Mucosa of descending colon (tissue), 3 donors: ENCODE measurements at places on chromosomes 12 and 14.

DNA sequence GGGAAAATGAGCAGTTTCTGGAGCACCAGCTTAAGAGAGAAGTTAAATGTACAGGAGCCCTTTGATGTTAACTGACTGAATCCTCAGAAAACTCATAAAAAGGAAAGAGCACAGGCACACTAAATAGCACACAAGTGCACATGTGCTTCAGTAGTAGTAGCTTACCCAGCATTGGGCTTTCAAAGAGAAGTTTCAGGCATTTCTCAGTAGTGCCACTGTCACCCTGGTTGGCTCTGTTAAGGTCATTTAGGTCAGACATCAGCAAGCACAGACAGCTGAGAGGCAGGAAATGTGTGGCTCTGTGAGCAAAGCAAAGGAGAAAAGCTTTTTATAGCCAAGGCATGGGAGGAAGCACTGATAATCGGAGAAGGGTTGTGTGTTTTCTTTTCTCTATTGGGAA, 96.3 kb upstream of the HIF1A start:
- no peak for DNase-seq

DNA sequence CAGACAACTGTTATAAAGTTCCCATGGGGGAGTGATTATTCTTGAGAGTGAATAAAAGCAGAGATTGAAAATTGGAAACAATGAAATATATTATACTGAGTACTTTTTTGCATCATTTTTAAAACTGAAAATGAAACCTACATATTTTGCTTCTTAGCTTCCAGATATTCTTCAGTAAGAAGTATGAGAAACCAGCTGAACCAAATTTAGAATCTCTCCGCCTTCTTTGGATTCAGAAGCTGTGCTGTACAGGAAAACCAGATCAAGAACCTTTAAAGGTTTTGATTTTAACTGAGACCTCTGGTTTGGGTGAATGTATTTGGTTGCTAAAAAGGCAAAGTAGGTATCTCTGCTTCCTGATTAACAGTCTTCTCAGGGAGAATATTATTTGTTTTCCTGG, 109.4 kb downstream of the AKAP6 start:
- DNase-seq, result no peak

DNA sequence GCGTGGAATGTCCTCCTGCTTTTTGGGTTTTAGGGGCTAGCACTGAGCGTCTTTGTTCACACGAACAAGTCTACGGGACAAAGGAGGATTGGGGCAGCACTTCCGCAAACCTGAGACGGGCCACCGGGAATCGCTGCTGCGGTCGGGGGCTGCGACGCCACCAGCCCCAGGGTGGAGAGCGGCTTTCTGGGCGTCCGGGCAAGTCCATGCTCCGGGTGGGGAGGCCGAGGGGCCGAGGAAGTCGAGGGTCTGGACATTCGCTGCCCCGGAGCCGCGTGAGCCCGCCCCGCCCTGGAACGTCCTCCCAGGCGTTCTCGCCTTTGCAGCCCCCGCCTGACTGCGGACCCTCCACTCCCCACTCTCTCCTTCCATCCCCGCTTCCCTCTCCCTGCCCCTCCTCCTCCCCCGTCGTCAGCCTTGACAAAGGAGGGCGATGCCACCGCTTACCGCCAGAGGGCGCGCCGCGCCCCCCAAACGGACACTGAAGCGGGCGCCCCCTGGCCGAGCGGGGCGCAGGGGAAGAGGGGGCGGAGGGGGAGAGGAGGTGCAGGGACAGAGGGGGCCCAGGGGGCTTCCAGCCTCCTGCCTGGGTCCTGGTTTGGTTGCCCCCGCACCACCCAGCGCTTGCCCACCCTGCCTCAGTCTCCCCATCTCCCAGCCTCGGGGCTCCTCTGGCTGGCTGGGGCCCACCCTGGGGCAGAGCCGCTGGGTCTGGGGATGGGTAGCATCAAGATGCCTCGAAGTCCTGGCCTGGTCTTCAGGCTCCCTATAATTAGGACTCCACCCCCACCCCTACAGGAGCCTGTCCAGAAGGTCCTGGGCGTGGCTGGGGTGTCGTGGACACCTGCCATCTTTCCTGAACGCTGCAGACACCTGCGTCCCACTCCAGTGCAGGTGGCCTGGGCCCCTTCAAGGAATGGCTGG, 39.1 kb upstream of the INF2 start:
- peak; percentile 79 for DNase-seq

GRCh38 chr12:11749943-11750690, 100.6 kb downstream of the ETV6 start:
- no peak for DNase-seq

DNA sequence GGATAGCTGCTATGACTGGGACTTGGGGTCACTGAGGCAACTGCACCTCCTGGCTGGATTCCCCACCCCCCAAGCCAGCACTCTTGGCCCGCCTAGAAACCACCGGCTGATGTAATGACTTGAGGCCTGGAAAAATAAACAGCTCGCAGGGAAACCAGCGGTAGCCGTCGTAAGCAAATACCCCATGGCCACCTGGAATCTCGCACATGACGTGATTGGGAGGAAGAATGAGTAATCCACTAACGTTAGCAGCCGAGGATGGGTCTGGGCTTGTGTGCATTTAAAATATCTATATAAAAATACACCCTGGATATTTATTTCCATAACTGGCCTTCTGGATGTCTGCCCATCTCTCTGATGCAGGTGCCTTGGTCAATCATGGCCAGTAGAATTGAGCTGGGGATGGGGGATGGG, 120.1 kb downstream of the SMOC1 start:
- DNase-seq, result no peak

DNA sequence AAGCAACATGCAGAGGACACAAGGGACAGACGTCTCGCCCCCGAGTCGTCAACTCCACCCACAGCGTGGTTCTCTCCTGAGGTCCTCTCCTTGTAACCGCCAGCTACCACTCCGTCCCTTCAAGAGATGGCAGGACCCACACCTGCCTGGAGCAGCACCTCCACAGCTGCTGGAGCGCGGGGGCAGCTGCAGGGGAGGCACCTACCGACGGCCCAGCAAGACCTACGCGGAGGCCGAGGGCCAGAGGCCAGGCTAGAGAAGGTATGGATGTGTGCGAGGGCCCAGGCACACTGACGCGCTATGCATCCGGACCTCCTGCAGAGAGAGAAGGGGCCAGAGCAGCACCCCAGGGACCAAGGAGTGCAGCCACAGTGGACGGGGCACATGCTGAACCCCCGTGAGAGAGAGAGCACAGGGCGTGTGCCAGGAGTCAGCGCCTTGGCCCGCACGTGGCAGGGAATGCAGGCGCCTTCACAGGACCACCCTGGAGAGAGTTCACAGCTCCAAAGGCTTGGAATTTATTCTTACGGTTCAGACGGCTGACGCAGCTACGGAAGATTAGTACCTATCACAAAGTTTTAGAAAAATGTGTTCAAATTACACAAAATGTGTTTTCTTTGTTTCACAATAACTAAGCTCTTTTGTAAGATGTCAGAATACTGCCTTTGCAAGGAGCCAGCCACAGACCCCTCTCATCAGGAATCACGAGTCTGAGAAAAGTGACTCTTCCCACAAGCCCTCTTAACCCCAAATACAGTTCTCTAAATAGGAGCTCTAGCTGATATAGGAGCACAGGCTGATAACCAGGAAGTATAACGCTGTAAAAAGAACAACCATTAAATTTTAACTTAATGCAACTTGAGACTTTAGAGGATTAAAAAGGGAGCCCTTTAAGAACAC, 36.8 kb downstream of the CDC42BPB start:
- DNase-seq, result no peak

- no peak for DNase-seq
Measured at GRCh38 chr12:111398530-111398929, 7.2 kb upstream of the SH2B3 start.

GRCh38 chr14:50714450-50715073, 46.5 kb upstream of the SAV1 start:
- peak; percentile 59 for DNase-seq

DNA sequence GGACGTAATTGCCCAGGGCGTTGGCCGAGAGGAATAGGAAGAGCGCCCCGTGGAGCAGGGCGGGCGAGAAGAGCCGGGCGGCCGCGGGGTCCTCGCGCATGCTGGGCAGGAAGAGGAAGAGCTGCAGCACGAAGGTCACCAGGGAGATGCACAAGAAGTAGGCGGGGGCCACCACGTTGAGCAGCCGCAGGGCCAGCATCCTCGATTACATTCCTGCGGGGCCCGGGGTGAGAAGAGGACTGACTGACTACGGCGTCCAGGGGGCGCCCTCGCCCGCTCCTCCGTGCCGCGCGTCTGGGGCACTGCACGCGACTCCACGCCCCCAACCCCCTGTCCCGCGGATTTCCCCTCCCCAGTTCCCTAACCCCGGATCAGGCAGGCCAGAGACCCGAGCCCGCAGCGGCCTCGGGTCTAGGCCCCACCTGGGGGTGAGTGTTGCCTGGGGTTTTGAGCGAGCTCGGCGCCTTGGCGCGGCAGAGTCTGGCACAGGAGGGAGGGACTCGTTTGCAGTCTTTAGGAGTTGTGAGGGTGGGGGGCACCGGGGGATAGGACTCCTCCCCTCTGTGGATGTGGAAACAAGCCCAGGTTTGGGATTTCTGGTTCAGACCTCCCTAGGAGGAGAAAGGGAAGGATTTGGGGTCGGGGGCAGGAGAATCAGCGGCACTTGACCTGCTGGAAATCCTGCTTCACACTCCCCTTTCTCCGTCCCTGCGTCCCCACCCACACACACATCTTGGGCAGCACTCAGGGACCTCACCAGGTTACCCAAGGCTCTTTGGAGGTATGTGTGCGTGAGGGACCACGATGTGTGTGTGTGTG, 1.8 kb downstream of the ZDHHC22 start:
- DNase-seq, result no peak

DNA sequence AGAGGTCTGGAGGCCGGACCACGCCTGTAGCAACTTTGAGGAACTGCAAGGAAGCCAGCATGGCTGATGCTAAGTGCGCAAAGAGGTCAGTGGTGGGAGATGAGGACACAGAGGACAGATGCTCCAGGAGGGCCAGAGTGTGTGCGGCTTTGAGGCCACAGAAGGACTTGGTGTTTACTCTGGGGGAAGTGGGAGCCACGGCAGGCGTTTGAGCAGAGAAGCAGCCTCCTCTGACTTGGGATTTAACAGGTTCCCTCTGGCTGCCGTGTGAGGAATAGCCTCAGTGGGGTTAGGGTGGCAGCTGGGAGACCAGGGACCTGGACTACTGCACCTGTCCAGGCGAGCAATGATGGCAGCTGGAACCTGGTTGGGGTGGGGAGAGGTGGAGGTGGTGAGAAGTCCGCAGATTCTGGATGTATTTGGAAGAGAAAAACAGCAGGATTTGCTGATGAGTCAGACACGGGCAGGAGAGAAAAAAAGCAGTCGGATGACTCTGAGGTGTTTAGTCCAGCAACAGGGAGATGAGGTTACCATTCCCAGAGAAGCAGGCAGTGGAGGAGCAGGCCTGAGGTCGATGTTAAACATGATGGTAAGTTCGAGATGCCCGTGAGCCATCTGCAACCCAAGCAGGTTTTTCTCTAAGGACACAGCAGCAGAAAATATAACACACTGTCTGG, 143.5 kb downstream of the SCARB1 start:
- DNase-seq, result no peak

GRCh38 chr14:50832935-50833630, 2.1 kb upstream of the NIN start:
- no peak for DNase-seq
